Stimulated activated CD4-positive, alpha-beta T cell treated with anti-CD3 and anti-CD28 coated beads, TNF-alpha, amount 100 ng/mL, for 1 hour (primary cell): ENCODE measurements at places on chromosomes 7 and 10.

DNA sequence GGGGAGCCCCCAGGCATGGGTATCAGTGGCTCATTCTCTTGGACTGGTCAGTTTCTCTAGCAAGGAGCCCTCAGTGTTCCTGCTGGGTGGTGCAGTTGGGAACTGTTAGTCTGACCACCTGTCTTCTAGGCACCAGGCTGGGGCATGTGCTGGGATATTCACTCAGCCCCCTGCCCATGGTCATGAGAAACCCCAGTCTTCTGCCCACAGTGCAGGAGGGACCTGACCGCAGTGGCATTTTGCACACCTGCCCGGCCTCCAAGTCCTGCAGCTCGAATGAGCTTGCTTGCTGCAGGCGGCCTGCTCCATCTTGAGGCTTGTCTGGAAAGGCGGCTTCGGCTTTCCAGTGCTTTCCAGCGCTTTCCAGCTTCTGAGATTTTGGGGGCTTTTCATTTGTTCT, 36.3 kb downstream of the CUX1 start:
- DNase-seq: no peak

DNA sequence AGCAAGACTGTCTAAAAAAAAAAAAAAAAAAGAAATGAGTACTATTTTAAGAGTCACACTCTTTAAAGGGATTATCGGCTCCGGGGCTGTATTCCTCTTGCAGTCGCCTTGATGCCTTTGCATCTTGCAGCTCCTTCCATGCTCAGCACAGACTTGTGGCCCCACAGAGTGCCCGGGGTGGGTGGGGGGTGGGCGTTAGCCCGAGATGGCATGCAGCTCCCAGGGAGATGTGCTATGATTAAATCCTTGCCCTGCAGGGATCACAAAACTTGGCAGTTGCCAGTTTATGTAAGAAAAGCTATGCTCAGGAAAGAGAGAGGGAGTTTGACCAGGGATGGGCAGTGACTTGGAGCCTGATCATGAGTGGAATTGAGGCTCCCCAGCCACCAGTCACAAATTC, 81.9 kb downstream of the CCDC3 start:
- DNase-seq: no peak

DNA sequence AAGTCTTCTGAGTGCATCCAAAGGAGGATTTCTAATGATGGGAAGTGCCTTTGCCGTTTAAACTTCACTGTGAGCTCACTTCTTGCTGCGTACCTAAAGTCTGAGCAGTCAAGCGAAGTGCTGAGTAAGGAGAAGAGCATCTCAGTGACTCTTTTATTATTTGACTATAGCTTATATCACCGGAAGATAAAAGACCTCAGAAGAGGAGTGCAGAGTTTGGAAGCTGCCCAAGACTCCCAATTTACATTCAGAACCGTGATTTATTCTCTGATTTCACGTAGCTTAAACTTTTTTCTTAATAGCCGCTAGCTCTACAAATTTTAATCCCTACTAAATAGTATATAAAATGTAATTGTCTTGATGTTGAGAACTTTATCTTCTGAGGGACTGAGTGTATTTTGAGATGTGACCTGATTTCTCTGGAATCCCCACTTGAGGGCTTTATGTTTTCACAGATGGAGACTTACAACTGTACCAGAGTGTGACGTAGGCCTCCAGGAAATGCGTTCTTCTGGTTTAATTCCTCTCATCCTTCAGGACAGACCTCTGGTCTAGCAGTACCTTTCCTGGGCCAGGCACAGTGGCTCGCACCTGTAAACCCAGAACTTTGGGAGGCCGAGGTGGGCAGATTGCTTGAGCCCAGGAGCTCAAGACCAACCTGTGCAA, 51.1 kb downstream of the CAMK1D start:
- no peak for DNase-seq

DNA sequence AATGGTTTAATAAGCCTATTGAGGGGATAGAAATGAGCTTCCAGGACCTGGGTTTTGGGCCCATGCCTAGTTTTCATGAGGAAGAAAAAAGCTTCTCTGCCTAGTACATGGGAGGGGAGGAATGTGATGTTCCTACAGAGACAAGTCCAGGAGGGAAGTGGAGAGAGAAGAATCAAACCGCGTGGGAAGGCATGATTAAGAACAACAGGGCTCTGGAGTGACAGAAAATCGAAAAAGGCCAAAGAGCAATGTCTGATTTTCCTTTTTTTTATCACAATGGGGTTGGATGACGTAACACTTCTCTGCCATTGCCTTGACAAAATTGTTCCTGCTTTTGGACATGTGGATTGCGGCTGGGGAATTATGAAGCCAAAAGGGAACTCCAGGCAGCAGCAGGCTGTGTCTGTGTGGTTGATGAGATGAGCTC, 258.6 kb downstream of the CXCL12 start:
- DNase-seq: no peak

DNA sequence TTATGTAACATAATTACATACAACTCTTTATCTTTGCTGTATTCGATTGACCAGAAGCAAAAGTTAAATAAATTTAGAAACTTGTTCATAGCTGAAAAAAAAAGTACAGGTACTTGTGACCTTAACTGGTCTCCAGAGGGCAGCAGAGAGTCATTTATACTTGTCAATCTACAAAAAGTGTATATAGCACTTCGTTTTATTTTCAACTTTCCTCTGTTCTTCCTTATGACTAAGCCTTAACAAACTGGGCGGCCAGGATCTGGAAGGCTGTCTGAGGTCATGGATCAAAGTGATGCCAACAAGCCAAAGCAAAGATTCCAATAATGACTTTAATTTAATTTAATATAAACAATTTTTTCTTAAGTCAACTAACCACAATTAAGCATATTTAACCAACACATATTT, 29.8 kb downstream of the C10orf67 start:
- DNase-seq: peak; percentile 11

GRCh38 chr7:28539289-28539981, 127.1 kb downstream of the CREB5 start:
- DNase-seq: no peak

GRCh38 chr7:128793181-128793547, 1.4 kb downstream of the CCDC136 start:
- no peak for DNase-seq

GRCh38 chr10:113958631-113959382, 84.9 kb upstream of the ADRB1 start:
- no peak for DNase-seq

- DNase-seq: no peak
These were observed 431 bp downstream of the ZYX start for GRCh38 chr7:143381427-143382125.

DNA sequence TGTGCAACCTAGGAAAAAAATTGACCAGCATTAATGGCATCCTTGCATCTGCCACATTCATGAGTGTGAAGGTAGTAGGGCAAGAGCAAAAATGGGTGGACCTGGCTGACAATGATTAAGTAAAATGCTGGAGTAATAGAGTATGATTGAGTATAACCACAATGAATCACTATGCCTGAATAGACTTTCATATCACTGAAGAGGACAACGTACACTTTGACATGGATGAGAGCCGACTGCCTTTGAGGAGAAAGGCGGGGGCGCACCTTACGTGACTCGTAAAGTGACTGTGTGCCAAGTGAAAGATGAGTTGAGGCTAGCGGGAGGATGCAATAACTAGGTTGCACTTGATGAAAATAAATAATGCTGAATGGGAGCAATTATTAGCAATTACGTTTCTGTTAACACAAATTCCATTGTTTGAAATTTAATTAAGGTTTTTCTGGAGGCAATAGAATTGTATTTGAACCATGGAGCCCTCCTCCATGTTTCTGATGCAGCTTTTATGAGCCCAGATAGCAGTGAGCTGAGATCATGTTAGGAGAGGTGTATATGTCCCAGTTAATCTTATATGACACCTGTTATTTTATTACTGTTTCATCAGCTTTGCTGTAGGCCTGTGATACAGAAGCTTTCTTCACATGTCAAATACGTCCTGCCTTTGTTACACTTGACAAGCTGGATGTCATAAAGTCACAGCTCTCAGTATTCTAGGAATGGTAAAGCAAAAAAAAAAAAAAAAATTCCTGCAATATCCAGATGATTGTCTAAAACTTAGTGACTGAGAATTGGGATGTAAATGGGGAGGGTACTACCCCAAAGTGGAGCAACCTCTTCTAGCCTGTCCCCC, 596.5 kb downstream of the NXPH1 start:
- no peak for DNase-seq

DNA sequence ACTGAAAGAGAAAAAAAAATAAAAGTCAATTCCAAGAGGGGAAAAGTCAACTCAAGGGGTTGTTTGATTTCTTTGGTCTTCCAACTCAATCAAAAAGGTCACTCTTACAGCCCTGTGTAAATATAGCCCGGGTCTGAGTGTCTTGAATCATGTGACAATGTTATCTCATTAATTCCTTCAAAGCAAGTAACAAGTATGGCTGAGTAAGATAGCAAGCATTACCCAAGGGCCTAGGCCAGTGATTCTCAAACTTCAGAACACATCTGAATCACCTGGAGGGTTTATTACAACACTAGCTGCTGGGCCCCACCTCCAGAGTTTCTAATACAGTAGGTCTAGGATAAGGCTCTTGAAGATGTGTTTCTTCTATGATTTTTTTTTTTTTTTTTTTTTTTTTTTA, 125.0 kb downstream of the PRLHR start:
- no peak for DNase-seq

- no peak for DNase-seq
These were observed 3.9 kb upstream of the ATP6V0E2 start for GRCh38 chr7:149869867-149870266.

DNA sequence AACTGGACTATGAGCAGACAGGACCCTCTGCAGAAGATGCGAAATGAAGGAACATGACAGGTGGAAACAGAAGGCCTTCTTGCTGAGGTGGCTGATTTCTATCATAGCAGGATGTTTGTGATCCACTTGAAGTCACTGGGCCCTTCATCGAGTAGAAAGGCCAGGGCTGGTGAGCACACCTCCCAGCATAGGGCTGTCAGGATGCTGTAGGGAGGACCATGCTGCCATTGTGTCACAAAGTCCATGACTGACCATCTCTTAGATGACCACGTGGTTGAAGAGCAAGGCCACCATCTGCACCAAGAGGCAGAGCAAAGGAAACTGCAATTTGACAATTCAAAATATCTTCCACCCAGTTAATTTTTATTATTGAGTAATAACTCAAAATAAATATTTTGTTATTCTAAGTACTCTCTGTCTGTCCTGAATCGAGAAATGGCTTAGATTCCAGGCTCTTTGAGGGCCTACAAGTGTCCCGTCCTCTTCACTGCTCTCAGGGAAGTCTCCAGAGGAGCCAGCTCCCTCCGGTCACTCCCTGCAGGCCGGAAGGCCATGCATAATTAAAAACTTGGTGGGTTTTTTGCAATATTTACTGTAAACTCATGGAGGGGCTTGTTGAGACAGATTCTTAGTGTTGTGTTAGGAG, 249.3 kb upstream of the ZMIZ1 start:
- DNase-seq: no peak

DNA sequence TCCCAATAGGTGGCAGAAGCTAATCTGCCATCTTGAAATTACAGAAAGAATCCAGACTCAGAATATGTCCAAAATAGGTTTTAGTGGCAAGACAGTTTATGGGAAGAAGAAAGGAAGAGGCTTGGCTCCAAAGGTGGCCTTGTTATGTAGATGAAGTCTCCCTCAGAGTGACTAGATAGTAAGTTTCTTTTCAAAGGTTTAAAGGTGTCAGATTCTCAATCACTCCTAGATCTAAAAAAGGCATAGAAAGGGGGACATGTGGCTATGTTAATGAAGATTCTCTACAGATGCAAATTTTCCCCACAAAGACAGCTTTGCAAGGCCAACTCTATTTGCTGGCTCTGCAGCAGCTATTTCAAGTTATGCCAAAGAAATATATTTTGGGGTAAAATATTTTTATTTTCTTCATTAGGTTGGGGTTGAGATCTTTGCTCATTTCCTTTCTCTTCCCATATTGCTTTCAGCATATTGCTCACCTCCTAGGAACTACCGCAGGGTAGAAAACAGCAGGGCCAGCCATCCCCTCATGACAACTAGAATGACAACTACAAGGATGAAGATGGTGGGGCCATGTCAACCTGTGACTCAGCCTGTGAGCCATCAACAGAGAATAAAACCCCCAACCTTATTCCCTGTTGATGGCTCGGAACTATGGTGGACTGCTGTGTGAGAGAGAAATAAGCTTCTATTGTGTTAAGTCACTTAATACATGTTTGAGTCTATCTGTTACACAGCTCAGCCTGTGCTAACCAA, 274.0 kb upstream of the GALNT17 start:
- no peak for DNase-seq
